NCI-H69 (cell line): ENCODE measurements at places on chromosomes 12 and 14.

- DNase-seq: no peak
Measured at GRCh38 chr12:31566547-31566946, 24.4 kb downstream of the DENND5B start.

- no peak for DNase-seq
Measured at GRCh38 chr14:53921027-53921426, 35.6 kb downstream of the BMP4 start.

- no peak for DNase-seq
Measured at GRCh38 chr12:117134059-117134458, 34.8 kb upstream of the TESC start.

DNA sequence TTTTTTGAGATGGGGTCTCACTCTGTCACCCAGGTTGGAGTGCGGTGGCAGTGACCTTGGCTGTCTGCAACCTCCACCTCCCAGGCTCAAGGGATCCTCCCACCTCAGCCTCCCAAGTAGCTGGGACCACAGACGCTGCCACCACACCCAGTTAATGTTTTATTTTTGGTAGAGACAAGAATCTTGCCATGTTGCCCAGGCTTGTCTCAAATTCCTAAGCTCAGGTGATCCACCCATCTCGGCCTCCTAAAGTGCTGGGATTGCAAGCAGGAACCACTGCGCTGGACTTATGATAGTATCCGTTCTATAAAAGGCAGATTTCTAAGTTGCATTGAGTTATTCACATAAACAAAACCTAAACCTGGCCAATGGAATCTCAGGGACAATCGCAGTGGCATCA is 321.1 kb upstream of the PRICKLE1 start:
- DNase-seq: no peak

- DNase-seq: no peak
Measured at GRCh38 chr12:124792961-124793441, 70.7 kb downstream of the SCARB1 start.

DNA sequence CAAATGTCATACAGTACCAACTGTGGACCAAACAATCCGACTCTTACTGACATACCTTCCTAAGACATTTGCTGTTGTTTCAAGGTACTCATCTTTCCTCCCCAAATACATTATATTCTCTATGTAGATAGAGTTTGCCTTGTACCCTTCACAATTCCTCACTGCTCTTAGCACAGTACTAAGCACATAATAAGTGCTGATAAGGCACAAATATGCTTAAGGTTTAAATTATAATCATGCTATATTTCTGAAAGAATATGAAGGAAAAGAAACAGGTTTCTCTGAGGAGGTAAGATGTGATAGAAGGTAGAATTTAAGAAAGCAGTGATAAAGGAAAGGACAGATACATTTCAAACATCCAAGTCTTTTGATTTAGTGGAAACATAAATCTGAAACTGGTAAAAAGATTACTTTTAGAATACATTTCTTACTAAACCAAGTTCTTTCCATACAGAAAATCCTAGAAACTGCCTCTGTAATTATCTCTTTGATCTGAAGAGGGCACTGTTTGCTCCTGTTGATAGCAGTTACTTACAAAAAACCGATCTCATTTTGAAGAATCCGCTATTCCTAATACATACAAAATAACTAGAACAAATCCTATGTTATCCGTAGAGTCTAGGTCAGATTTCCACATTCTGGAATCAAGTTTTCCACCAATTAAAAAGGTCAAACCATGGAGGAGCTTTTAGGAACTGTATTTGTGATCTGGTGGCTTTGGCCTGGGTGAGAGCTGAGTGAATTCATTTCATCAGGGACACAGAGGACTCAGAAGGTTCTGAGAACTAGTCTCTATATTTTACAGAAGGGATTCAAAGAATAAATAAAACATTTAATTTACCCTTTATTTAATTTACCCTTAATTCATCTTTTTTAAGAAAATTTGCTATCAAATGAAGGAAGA is 311.9 kb downstream of the DAD1 start:
- DNase-seq: peak; percentile 10

GRCh38 chr14:63155511-63156185 is 48.6 kb upstream of the RHOJ start:
- DNase-seq: peak; percentile 33

GRCh38 chr14:72060460-72060859 is 128.2 kb downstream of the RGS6 start:
- no peak for DNase-seq

GRCh38 chr14:87892763-87893162 is 100.2 kb downstream of the GALC start:
- no peak for DNase-seq
